Thoracic aorta (tissue), 2 donors: ENCODE measurements at places on chromosomes 1 and 21. TPM values are rescaled to one million over a fixed set of nuclear protein-coding genes. Genes with fewer than 3 reads are reported as not detected.

GRCh38 chr1:112017183-112017582 lies 27.7 kb upstream of the KCND3 start:
- no peak for DNase-seq

GRCh38 chr1:175150596-175151319 lies 41.8 kb downstream of the KIAA0040 start:
- no peak for DNase-seq

DNA sequence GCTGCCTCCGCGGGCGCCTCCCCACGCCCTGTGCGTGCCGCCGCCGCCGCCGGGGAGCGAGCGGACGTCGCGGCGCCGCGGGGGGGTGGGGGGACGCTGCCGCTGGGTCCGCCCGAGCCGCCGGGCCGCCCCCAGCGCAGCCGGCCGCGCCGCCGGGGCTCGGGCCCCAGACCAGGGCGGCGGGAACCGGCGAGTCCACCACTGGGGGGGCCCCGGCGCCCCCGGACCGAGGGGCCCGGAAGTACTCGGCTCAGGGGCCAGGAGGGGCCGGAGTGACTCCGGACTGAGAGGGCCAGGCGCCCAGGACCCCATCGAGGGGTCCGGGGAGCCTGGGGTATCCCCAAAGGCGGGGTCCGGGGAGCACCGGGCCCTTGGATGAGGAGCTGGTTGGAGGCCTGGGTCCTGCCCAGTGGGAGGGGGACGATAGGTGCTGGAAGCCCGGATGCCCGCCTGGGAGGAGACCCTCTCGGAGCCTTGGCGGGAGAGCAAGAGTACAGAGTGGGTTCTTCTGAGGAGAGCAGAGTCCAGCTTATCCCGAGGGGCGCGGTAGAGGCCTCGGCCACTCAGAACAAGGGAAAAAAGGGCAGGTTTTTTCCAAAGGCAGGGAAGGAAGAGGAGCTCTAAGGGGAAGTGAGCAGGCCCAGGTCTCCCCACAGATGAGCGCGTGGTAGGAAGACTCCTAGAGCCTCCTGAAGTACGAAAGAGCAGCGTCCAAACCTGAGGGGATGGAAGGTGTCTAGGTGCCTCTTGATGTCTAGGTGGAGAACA lies 556 bp downstream of the GMEB1 start:
- DNase-seq, result no peak

DNA sequence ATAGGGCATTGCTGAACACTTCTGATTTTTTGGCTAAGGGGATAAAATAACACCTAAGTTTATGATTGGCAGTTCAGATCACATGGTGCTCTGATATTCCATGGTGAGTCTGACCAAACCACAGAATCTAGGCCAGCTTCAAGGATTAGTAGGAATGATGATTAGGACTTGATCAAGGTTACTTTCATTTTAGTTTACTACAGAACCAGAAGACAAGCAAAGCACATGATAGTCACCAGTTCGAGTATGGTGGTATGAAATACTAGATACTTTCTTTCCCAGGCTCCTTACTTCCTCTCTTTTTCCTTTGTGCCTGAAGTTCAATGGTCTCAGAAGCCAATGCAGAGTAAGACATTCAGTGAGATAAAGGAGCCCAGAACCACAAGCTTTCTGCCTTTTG lies 26.6 kb downstream of the S100A10 start:
- no peak for DNase-seq

GRCh38 chr1:177286396-177286795 lies 115.6 kb downstream of the BRINP2 start:
- DNase-seq, result no peak

DNA sequence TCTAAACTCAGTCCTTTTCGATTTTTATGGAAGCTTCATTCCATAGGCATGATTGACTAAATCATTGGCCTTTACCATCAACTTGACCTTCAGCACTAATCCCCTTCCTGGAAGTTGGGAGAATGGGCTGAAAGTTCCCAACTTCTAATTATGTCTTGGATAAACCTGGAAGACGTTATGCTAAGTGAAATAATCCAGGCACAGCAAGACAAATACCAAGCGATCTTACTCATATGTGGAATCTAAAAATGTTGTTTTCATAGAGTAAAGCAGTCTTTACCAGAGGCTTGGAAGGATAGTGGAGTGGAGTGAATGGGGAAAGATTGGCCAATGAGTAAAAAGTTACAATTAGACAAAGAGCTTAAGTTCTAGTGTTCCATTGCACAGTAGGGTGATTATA lies 1453.2 kb downstream of the PLA2G4A start:
- no peak for DNase-seq

- DNase-seq, result no peak
These were observed 101.7 kb upstream of the HAO2 start for GRCh38 chr1:119266858-119267257.

DNA sequence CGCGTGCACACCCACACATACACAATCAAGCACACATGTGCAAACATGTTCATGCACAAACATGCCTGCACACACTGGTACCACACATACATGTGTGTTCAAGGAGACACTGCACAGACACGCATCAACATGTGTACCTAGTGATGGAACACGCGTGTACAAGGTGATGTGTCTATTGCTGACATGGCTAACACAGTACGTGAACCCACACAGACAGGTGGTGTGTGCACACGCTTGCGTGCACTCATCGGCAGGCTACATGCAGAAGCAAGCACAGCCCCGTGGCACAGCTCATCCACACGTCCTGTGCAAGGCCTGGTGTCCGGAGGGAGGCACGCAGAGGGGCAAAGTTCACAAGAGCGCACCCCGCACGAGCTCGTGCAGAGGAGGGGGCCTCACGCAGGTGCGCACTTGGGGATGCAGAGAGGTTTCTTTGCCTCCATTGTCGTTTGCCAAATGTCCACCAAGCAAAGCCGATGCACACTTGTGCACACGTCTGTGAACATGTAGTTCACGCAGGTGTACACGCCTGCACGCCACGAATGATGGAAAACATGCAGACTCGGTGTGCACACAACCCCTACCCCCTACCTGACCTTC lies 969 bp downstream of the ACAP3 start:
- no peak for DNase-seq

The HES3 gene
- total RNA-seq, result not detected

The LAMB3 gene
- 3.4 TPM for total RNA-seq

The CCDC18 gene
- 4.0 TPM for total RNA-seq

The LAX1 gene
- total RNA-seq, result 0.54 TPM
